ENCODE measurements at places on chromosomes 7 and 10. TPM values are rescaled to one million over a fixed set of nuclear protein-coding genes. Genes with fewer than 3 reads are reported as not detected.

DBF4 gene
- 62.6 TPM for total RNA-seq

COL13A1 gene
- 7.1 TPM for total RNA-seq

FOXI2 gene
- 1.1 TPM for total RNA-seq

GJD4 gene
- total RNA-seq, result not detected

GRM3 gene
- 1.9 TPM for total RNA-seq

PARG gene
- 51.4 TPM for total RNA-seq

KIF11 gene
- 56.7 TPM for total RNA-seq

PPP2R2D gene
- total RNA-seq, result 35.8 TPM

ADCY1 gene
- total RNA-seq, result 14.6 TPM

STEAP1B gene
- total RNA-seq, result 13.9 TPM

- DNase-seq, result peak; percentile 53
Observed at GRCh38 chr7:44063547-44063893, 1.8 kb downstream of the PGAM2 start.

GRCh38 chr10:120614680-120615079 is 157.7 kb downstream of the PLPP4 start:
- DNase-seq, result no peak

DNA sequence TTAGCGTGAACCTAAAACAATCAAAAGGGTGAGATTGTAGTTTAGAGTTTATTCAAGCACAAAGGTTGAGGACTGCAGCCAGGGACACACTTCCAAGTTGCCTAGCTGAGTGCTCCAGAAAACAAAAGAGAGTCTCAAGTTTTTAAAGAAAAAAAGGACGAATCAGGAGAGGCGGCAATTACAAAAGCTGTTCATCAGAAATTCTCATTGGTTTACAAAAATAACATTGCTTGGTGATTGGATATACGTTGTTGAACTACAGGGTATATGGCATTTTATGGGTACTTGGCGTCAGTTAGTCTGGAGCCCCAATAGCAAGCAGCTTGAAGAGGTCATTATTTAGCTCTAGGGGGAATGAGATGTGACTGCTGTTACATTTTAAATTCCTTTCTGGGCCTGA is 11.5 kb downstream of the ZNF438 start:
- DNase-seq, result no peak

DNA sequence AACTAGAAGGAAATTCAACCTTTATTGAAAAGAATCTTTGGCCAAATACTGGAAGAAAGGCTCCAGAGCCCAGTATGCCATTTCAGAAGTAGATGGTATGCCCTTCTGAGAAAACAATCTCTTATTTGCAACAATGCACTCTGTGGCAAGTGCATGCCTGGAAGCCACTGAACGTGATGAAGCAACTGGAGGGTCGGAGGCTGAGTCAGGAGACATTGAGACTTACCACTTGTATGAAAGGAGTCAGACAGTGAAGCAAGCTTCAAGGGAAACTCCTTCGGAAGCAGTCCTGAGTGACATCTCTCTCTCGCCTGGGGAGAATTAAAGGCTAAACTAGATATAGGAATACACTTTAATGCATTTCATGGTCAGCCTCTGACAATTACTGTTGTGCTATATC is 353.7 kb downstream of the NRG3 start:
- DNase-seq, result no peak

DNA sequence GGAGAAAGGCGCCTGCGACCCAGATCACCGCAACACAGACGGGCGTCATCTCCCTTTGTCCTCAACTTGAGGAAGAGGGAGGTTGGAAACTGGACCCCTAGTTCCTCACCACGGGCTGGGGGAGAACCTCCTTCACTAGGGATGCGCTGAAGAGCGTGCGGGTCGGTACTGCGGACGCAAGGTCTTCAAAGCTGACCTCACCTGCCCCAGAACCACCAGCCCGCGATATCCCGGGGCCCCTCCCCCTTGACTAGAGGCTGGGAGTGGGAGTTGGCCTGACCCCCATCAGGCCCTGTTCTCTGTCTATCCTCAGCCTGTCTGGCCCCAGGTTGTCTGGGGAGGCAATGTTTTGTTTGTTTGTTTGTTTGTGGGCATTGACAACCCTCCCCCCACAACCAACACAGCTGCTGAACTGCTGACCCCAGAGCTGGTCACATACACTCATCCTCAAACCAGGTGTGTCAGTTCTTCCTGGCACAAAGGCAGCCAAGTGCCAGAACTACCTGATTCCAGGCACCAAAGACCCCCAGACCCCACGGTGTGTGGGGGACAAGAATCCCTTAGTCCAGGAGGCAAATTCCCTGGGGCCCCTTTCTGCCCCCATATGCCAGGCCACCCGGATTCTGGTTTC is 2.9 kb downstream of the NPM3 start:
- peak; percentile 54 for DNase-seq

DNA sequence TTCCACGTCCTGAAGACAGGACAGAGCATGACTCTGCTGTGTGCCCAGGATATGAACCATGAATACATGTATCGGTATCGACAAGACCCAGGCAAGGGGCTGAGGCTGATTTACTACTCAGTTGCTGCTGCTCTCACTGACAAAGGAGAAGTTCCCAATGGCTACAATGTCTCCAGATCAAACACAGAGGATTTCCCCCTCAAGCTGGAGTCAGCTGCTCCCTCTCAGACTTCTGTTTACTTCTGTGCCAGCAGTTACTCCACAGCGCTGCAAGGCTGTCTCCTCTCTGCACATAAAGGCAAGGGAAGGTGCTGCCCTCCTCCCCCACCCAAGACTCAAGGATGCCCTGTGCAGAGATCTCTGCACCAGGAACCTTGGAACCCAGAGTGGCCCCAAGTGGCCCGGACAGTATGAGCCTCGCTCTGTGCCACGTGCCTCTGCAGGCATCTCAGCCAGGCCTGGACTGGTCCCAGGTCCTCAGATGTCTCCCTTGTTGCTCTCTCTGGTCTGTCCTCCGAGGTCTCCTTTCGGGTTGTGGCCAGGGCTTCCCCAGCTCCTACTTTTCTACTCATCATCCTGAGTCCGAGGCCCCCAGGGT is 230.3 kb upstream of the PRSS58 start:
- no peak for DNase-seq

- DNase-seq, result no peak
Observed at GRCh38 chr10:97515271-97515978, 16.7 kb downstream of the UBTD1 start.

DNA sequence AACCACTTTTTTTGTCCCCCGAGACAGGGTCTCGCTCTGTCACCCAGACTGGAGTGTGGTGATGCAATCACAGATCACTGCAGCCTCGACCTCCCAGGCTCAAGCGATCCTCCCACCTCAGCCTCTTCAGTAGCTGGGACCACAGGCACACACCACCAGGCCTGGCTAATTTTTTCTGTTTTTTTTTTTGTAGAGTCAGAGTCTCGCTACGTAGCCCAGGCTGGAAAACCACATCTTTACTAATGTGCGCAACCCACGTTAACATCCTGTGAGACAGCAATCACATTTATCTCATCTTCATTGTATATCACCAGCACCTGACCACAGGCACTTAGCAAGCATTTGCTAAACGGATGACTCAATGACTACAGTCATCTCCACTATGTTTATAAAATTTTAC is 77.8 kb upstream of the ATP6V0A4 start:
- DNase-seq, result no peak

- peak; percentile 13 for DNase-seq
Observed at GRCh38 chr7:36037121-36037662, 115.9 kb upstream of the EEPD1 start.

DNA sequence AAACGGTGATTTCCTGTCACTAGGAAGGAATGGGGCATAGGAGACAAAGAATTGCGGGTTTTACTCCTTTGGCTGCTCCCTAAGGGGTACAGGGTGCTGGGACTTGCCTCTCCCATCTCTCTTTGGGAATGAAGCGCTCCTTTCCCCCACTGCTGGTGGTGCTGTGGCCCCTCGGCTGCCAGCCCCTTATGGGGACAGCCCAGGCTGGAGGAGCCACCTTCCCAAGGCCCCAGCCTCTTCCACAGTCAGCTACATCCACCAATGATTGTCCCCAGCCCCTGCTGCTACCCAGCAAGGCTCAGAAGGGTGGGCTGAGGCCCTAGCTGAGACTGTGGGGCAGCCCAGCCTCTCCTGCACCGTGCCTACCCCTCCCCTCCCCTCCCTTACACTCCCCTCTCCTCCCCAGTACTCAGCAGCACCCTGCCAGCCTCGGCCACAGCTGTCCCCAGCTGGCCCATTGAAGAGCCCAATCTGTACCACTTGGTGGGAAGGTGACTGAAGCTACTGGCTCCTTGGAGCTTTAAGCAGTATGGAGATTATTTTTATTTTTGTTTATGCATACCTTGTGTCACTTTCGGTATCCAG is 19.0 kb downstream of the PRKAG2 start:
- DNase-seq, result no peak

- no peak for DNase-seq
Observed at GRCh38 chr10:48542471-48543181, 62.2 kb downstream of the ARHGAP22 start.

- DNase-seq, result no peak
Observed at GRCh38 chr10:112914288-112914952, 35.6 kb upstream of the TCF7L2 start.

DNA sequence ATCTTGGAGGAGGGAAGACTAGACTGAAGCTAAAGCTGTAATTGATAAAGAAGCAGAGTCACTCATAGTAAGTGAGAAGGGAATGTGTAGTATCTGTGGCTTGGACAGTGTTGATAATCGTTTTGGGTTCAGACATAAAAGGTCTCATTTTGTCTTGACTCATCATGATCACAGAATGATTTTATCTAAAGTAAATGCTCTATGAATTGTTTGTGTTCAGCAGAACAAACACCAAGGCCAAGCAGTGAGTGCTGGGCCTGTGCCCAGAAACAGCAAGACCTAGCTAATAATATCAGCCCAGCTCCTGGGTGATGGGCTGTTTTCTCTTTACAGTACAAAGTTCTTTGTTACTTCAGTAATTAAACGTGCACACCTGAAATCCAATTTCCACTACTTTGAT is 26.7 kb upstream of the CD36 start:
- no peak for DNase-seq

DNA sequence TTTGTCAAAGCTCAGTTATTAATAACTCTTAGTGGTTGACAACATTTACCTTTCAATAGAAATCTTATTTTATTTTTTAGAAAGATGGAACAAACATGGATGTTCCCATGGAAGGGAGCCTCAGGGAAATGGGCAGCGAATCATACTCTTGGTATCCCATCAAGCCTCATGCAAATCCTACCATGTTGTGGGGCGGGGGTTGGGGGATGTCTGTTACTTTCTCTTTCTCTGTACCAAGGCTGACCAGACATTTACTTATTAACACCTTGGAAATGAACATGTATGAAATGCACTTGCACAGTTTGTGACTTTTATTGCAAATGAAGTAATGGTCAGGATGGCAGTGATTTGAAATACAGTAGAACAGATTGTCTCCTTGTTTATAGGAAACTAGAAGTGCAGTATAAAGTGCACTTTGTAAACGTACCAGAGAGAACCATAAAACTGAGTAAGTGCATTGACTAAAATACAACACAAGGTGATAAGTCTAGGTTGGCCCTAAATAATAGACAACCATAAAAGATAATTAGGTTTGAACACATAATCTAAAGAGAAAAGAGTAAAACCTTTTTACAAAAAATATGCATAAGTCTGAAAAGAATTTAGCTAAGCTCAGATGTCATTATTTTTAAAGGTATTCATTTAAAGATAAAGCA is 32.4 kb downstream of the SEMA3D start:
- no peak for DNase-seq

DNA sequence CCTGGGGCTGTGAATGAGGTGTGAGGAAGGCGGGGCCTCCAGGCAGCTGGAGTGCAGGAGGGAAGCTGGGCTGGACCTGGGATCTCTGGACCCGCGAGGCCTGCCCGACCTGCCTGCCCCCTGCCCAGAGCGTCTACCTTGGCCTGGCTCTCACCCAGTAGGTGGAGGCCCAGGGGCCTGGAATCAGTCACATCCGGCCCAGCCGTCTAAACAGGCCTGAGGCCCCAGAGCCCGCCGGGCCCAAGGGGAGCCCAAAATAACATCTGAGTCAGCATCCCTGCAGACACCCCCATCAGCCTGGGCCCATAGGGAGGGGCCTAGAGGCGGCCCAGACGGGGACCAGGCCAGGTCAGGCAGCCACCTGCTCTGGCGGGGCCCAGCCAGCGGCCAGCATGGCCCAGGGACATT is 15.1 kb upstream of the ELN start:
- DNase-seq, result peak; percentile 28

GRCh38 chr10:111986079-111986478 is 197.5 kb downstream of the GPAM start:
- no peak for DNase-seq

GRCh38 chr10:97072851-97073665 is 112.7 kb downstream of the SLIT1 start:
- DNase-seq, result peak; percentile 90

GRCh38 chr10:79430325-79430905 is 15.0 kb downstream of the ZCCHC24 start:
- no peak for DNase-seq

DNA sequence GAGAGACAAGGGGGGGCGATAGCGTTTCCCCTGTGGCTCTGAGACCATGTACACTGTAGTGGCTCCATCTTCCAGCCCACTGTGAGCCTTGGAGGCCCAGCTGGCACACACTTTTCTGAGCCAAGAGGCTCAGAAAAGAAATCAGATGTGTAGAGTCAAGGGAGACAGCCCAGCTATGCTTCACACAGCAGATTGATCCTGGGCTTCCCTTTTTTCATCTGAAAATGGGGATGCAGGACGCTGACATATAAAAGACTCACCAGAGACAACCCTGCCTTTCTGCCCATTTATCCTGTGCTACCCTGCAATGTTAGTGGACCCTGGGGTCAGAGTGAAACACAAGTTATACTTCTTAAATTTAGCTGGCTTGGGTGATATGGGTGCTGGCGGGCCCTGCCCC is 14.3 kb downstream of the TMEM273 start:
- DNase-seq, result no peak

GRCh38 chr10:3827266-3827665 is 42.3 kb upstream of the KLF6 start:
- DNase-seq, result peak; percentile 12

GRCh38 chr7:5661942-5662341 is 119.5 kb downstream of the RNF216 start:
- DNase-seq, result no peak
